Fibroblast of mammary gland (primary cell): ENCODE measurements at places on chromosomes 2 and 18.
A peak's percentile ranks its signal among the peaks of the same experiment; 100 is the strongest.

DNA sequence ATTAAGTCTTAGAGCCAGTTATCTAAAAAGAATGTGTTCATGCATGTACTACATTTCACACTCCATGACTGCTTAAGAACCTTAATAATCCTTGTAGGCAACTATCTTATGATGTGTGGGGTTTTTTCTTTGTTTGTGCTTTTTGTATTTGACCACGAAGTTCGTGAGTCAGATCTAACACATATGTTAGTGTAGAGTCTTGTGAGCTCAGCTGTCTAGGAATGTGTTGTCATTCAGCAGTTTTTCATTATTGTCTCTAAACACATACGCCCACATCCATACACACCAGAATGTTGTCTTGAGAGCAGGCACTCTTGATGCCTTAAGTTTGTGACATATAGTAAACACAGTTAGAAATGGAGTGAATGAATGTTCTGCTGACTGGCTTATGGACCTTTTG is 38.4 kb downstream of the CAB39 start:
- DNase-seq: peak; percentile 90

DNA sequence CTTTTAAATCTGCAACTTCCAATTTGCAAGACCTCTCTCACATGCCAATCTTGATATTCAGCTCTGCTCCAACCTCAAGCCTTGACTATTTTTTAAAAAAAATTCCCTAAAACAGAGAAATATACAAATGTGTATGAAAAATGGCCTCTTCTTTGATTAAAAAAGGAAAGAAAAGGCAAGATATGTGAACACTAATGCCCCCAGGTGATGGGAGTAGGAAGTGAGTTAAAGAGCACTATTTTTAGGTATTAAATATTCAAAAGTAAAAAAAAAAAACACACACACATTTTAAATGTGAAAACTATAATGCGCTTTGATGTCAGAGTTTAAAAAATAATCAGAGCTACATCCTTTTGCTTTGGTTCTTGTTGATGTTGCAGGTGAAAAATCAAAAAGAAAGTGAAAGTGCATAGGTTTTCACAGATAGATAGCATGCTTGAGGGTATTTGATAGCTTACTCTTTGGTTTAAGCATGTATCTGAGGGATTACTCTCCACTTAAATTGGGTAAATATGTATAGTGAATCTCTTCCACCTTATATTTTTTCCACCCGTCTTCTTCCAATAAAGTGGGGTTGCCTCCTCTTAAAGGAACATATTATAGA is 406.0 kb upstream of the POU3F3 start:
- DNase-seq: no peak

DNA sequence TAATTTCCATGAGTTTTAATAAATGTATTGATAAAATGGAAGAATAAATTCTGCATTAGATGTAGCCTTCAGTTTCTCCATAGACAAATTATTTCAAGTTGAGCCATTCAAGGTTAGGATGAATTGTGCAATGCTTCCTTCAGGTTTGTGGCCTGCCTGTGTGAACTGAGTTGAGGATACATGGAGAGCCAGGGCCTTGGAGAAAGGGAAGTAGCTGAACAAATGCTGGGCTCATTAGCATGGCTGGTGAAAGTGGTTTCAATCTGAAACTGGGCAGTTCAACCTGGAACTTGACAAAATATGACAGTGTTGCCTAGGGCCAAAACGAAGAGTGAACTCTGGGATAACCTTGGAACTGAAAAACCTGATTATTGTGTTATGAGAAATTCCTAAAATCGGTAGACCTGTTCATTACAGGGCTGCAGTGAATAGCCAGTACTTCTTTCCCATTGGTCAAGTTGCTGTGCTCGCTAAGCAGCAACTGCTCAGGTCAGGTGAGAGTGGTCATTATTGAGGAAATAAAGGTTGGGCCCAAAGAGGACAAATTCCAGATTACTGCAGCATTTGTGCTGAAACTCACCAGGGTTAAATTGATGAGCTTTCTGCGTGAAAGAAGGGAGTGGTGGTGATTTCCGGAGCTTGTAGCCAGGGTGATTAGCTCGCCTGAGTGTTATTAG is 12.7 kb downstream of the INPP1 start:
- DNase-seq: no peak

DNA sequence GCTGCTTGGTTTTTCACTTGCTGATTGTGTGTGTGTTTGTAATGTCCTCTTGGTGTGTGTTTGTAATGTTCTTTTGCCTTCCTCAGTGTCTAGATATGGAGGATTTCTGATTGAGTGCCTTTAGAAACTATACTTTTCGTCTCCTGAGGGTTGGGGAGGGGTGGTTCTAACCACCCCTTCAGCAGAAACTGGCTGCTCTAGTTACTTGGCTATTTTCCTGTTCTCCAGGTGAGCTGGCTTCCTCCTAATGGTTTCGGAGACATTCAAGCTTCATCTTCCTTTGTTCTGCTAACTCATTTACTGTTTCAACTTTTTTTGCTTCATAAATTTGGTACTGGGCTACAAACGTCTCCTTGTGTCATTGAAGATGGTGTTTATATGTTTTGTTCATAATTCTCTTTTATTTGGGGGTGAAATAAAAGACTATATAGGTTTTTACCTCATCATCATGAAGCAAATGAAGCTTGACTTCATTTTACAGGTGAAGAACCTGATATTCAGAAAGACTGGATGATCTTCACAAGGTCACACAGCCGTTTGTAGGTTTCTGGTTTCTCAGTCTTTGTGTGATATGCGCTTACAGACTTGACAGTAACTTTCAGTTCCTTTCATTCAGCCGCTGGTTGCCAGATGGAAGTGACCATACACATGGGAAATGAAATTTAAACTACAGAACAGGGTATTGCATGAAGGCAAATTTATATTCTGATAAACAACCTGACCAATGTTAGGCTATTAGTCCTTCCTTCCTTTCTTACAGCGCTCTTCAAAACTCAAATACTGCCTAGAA is 238.5 kb downstream of the GALR1 start:
- no peak for DNase-seq

GRCh38 chr2:61714210-61714609 is 139.7 kb downstream of the FAM161A start:
- no peak for DNase-seq

DNA sequence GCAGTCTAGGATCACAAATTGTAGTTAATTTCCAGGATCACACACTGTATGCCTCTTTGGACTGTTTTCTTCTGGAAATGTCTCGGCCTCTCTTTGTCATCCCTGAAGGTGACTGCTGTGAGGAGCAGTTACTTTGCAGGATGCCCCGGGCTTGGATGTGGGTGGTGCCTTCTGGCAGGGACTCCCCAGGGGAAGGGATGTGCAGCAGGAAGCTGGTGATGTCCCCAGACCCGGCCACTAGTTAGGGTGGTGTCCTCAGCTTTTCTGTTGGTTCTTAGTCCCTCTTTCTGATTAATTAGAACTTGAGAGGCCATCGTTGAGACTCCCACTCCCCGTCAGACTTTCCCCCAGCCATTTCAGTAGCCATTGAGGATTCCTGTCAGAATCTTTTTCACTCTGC is 286.6 kb upstream of the HDAC4 start:
- DNase-seq: no peak

GRCh38 chr2:134282629-134283400 is 28.9 kb downstream of the MGAT5 start:
- no peak for DNase-seq

- no peak for DNase-seq
Observed at GRCh38 chr2:75287624-75288316, 88.5 kb upstream of the TACR1 start.

DNA sequence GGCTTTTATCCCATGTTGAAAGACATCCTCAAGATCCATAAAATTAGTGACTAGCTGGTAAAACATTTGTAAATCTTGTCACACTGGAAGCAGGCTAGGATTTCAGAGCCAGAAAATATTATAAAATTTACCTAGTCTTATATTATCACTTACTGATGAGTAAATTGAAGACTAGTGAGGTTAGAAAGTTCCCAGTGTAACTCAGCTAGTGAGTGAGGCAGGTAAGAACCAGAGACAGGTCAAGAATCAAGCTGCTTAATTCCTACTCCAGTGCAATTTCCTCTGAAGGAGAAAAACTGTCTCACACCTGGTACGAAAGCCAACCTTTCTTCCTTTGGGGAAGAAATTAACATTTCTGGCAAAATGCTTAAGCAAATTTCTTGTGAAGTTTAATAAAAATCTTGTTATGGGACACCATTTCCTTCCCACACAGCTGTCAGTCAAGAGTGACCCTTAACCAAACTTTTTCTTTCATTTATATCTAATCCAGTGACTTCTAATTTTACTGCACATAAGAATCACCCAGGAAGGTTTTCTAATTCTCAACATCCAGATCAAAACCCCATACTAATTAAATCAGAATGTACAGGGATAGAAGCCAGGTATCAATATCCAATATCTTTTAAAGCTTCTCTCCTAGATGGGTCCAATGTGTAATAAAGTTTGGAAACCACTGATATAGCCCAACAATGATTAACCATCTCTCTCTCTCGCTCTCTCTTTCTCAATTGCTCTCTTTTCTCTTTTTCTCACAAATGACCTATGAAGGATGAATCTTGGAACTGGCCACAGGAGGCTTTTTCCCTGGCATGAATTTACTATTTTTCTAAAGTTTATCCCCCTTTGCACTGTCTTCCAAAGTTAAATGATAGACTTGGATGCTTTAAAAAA is 264.3 kb upstream of the SLC39A10 start:
- DNase-seq: no peak

DNA sequence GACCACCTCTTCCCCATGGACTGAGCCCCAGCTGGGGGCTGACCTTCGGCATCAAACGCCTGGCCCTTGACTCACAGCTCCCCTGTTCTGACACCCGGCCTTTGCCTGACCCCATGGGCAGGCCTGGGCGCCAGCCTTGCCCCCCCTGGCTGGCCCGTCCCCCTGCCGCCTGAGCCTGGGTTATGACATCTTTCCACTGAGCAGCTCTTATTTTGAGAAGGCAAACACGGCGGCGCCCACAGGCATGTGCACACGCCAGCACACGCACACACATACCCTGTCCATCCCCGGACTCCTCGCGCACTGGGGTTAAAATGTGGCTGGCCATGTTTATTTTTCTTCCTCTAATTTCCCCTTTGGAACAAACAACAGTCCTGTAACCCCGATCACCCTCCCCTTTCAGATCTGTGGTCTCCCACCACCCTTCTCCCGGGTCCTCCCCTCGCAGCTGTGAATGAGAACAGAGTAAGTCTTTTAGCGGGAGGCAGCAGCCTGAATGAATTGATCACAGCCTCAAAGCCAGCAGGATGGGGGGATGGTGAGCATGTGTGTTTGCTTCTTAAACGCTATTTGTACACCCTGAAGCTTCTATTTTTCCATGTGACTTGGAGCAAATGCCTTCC is 11.8 kb upstream of the ATOH8 start:
- DNase-seq: peak; percentile 89

- peak; percentile 93 for DNase-seq
Observed at GRCh38 chr2:28338046-28338817, 54.4 kb upstream of the FOSL2 start.

DNA sequence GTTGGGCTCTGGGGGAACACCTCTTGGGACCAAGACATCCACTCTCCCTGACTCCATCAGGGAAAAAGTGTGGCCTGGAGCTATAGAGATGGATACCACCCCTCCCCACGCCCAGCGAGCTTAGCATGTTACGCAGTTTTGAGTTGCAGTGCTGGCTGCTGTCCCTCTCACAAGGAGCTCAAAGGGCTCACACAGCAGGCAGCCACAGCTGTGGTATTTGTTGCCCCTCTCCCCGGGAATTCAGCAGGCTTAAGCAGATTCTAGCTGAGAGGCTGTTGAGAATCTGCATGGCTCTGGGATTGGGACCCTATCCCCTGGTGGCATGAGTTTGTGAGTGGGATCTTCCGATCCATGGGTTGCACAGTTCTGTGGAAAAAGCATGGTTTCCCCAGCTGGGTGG is 673.1 kb upstream of the FSHR start:
- no peak for DNase-seq

DNA sequence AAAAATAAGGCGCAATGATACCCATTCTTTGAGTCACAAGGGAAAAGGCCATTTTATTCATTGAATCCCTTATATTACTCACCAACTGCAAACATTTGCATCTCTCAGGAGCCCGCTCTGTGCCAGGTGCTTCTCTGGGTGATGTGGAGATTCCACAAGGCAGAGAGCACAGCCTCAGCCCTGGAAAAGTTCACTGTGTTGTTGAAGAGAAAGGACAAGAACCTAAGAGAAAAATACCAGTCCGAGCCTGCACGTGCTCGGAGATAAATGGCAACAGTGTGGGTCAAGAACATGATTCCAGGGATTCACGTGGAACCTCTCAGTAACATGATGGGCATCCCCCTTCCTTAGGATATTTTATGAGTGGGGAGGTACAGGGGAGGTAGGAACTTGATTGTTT is 11.8 kb downstream of the GNAL start:
- DNase-seq: no peak

DNA sequence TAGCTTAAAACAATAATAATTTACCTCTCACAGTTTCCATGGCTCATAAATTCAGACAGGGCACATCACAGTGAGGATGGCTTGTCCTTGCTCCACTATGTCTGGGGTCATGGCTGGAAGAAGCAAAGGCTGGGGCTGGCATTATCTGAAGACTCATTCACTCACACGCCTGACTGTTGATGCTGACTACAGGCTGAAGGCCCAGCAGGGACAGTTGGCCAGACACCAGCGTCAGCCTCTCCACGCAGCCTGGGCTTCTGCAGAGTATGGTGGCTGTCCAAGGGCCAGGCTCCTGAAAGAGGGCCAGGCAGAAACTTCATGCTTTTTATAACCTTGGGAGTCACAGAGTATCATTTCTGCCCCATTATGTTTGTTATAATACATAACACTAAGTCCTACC is 33.4 kb downstream of the YPEL5 start:
- DNase-seq: no peak

- DNase-seq: peak; percentile 40
Observed at GRCh38 chr18:32326450-32327308, 136.8 kb downstream of the MEP1B start.

GRCh38 chr18:74982946-74983635 is 225.8 kb downstream of the PTGR3 start:
- no peak for DNase-seq

DNA sequence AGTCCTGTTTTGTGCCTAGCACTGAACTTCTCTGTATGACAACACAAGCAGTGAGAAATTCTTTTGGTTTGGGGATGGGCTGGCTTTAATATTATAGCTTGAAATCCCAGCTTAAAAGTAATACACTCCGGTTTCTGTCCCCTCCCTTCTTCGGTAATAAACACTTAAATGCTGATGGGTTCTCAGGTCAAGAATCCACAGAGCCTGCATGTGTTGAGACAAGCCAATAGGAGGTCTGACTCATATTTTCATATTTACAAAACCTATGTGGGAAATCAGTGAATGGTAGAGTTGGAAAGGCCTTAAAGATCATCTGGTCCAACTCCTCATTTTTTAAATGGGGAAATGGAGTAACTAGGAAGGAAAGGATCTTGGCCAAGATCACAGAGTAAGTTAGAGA is 47.5 kb downstream of the VSNL1 start:
- DNase-seq: no peak

- DNase-seq: peak; percentile 49
Observed at GRCh38 chr2:47905386-47906156, 727 bp downstream of the FBXO11 start.

DNA sequence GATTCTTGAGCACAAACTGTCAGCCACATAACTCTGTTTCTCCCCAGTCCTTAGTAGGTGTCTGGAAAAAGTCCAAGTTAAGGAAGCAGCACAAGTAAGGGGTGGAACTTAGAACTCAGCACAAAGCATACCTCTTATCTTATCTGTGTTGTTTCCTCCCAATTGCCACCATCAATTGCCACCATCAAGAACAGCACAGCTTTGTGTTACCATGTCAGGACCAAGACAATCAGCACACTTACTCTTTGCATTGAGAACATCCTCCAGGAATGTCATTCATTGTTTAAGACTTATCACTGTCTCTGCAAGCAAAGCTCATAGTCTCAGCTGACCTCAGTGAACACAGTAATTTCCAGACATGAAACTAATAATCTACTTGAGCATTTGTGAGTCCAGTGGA is 212.7 kb upstream of the FSHR start:
- no peak for DNase-seq

- DNase-seq: peak; percentile 97
Observed at GRCh38 chr2:37641582-37642171, 29.8 kb downstream of the CDC42EP3 start.
